GM23248 (cell line): ENCODE measurements at places on chromosomes 7 and 10. TPM values are rescaled to one million over a fixed set of nuclear protein-coding genes. Genes with fewer than 3 reads are reported as not detected.

ZNF485 gene
- total RNA-seq: 1.5 and 6.7 TPM in 2 replicates

EXOC6 gene
- 2.0 and 3.4 TPM in 2 replicates for total RNA-seq

DYDC2 gene
- not detected in 2 replicates for total RNA-seq

NFKB2 gene
- 21.5 and 34.7 TPM in 2 replicates for total RNA-seq

HOXA4 gene
- total RNA-seq: 0.13 and 1.8 TPM in 2 replicates

PRLHR gene
- not detected in 2 replicates for total RNA-seq

CYTH3 gene
- total RNA-seq: 45.5 and 47.1 TPM in 2 replicates

SPDYE16 gene
- not detected in 2 replicates for total RNA-seq
